ENCODE measurements at places on chromosomes 7 and 10.

- DNase-seq: no peak
Observed at GRCh38 chr7:959271-959670, 4.8 kb upstream of the ADAP1 start.

- no peak for DNase-seq
Observed at GRCh38 chr7:135536150-135536549, 21.6 kb upstream of the NUP205 start.

GRCh38 chr7:97272237-97272975 is 154.9 kb downstream of the SDHAF3 start:
- DNase-seq: no peak

DNA sequence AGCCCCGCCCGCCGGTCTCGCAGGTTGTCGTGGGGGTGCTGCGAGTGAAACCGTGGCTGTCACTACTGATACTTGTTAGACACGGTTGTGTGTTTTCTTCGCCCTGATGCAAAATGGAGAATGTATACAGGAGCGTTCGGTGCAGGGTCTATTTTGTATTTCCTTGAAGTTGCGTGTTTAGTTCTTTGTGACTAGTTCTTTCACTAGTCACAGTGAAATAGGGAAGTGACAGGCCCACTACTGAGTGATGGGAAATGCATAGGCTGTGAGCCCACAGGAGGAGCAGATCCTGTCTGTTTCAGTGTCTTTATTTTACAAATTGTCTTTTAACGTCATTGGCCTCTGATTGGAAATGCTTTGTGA is 675 bp downstream of the ABRAXAS2 start:
- no peak for DNase-seq

GRCh38 chr10:110664483-110665420 is 20.6 kb downstream of the RBM20 start:
- no peak for DNase-seq

DNA sequence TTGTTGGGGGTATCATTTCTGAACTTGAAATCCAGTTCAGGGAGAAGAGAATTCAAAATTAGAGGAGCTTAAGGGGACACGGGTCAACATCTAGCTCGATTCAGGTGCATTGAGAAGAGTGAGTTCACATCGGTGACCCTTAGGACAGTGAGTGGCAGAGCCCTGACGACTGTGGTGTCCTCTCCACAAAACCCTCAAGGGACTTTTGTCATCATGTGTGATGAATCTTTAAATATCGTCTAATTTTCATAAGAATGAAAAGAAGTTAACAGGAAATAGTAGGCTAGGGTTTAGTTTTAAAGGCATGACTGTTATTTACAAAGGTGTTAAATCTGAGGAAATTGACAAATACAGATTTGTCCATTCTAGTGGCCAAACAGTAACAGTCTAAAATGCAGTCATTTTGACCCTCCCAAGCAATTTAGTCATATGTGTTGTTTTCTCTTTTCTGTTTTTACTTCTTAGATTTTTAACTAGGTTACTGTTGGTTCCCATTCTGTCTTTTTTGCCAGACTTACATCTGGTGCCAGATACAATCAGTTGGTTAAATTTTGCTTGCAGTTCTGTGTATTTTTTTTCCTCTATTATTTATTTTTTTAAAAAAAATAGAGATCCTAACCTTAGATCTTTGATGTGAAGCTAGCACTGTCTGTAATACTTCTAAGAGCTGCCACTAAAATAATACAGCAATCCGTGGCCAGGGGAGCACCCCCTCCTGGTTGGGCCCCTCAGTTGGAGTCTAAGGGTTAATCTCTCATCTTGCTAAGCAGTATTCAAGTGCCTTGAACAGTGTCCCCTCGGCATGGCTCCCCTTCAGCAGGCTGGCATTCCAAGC is 34.9 kb upstream of the SH2B2 start:
- DNase-seq: no peak

- DNase-seq: no peak
Observed at GRCh38 chr7:1050254-1050906, 6.0 kb downstream of the GPR146 start.

GRCh38 chr7:44461387-44461786 is 29.1 kb downstream of the NUDCD3 start:
- DNase-seq: no peak

- DNase-seq: no peak
Observed at GRCh38 chr7:11751807-11752389, 80.1 kb downstream of the THSD7A start.

GRCh38 chr7:36984710-36985312 is 260.5 kb upstream of the AOAH start:
- DNase-seq: peak; percentile 11

DNA sequence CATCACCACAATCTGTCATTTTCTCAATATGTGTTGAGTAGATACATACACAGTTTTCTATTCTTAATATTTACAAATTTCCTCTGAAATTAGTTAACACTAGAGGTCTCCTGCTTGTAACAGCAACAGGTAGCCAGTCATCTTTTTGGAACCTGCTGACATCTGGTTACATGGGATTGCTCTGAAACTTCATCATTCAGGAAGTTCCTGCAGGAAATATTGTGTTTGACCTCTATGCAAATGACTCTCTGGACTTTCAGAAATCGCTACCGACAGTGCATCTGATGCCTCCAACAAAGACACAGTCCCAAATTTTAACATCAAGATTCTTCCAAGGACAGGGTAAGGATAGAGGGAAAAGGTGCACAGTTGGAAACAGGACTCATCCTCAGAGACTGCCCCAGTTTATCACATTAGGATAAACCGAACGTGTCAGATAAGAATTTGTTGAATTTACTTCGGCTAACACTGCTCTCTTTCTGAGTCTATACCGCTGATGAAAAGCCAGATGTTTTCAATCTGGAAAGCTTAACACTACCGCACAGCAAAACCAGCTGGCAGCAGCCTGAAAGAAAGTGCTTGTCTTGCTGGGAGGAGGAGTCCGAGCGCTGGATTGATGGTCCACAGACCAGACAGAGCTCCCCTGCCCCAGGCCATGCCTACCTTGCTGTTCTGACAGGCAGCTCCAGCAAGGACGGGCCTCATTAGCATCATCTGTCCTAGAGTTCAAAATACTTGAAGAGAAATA is 633.4 kb downstream of the PARD3 start:
- DNase-seq: no peak

DNA sequence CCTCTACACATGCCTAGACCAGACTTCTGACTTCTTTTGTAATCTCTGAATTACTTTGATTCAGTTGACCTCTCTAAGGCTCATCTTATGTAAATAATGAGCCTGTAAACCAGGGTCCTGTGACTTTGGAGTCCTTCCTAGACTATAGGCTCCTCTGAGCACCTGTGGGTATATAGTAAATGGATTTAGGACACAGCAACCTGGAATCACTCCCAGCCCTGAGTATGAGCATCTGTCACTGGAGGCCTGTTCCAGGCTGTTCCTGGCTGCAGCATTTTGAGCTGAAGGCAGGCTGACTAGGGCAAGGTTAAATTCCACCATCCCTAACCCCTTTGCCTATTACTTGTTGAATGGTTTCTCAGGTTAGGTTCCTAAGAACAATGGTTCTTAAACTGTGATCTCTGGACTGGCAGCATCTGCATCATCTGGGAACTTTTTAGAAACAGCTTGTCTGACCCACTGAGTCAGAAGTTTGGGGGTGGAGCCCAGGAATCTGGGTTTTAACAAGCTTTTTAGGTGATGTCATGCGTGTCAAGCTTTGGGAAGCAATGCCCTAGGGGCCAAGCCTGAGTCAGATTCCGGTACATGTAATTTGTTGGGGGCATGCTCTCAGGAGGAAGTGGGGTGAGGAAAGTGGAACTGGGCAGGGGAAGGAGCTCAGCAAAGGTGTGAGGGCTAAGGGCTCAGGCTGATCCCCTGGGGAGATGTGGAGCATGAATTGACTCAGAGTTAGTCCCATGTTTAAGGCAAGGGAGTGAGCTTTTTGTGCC is 28.2 kb downstream of the MINDY4 start:
- DNase-seq: no peak

GRCh38 chr7:81692146-81692905 is 77.5 kb downstream of the HGF start:
- DNase-seq: no peak
